ENCODE measurements at places on chromosomes 5 and 9.

- no peak for DNase-seq
These were observed 26.2 kb upstream of the HSPA9 start for GRCh38 chr5:138601444-138601843.

- no peak for DNase-seq
These were observed 2.0 kb upstream of the TNFAIP8 start for GRCh38 chr5:119353686-119354366.

DNA sequence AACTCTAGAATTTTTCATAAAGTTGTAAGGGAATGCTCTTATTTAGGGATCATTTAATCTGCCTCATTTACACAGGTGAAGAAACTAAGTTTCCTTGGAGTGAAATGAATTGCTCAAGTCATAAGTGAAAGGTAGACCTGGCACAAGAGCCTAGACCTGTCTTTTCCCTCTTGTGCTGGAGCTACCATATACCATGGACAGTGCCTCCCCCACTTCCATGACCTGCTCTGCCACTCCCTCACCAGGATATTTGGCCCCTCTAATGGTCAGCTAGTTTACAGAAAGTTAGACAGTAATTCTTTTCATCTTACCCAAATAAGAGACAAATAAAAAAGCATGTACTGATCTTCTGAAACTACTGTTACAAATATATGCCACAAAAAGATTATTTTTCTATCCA is 105.5 kb upstream of the ACO1 start:
- DNase-seq, result no peak

GRCh38 chr9:127523312-127523851 is 72.1 kb downstream of the LRSAM1 start:
- DNase-seq, result no peak

- DNase-seq, result no peak
These were observed 161.2 kb downstream of the RGS3 start for GRCh38 chr9:113624721-113625120.

GRCh38 chr5:169758886-169759285 is 121.8 kb downstream of the DOCK2 start:
- no peak for DNase-seq
